ENCODE measurements at places on chromosomes 16 and 17. TPM values are rescaled to one million over a fixed set of nuclear protein-coding genes. Genes with fewer than 3 reads are reported as not detected.

BCAR1 gene
- 35.9 TPM for total RNA-seq

DHRS7C gene
- not detected for total RNA-seq

CA7 gene
- not detected for total RNA-seq

CUEDC1 gene
- 11.9 TPM for total RNA-seq

NPIPB2 gene
- total RNA-seq: 3.7 TPM

CDH1 gene
- under 0.01 TPM for total RNA-seq

RAB40B gene
- 8.5 TPM for total RNA-seq
